ENCODE measurements at places on chromosomes 2 and 18. TPM values are rescaled to one million over a fixed set of nuclear protein-coding genes. Genes with fewer than 3 reads are reported as not detected.

- H3K27me3 ChIP-seq, result no peaks in the 10 kb centered on the region
- H3K36me3 ChIP-seq, result no peaks in the 10 kb centered on the region
- no peak overlapping the region for H3K27ac ChIP-seq
- no peak overlapping the region for H3K4me3 ChIP-seq
- H3K4me1 ChIP-seq, result peaks cover 26% of the 10 kb centered on the region
Measured at GRCh38 chr18:11862468-11863137, 11.4 kb downstream of the CHMP1B start.

- no peaks in the 10 kb centered on the region for H3K27me3 ChIP-seq
- H3K4me3 ChIP-seq, result no peak overlapping the region
- DNase-seq, result no peak
- no peaks in the 10 kb centered on the region for H3K36me3 ChIP-seq
- H3K4me1 ChIP-seq, result peaks cover 42% of the 10 kb centered on the region
- H3K27ac ChIP-seq, result no peak overlapping the region
Measured at GRCh38 chr2:137966043-137966442, 1.8 kb downstream of the HNMT start.

- no peaks in the 10 kb centered on the region for H3K27me3 ChIP-seq
- peaks cover 1% of the 10 kb centered on the region for H3K4me1 ChIP-seq
- DNase-seq, result no peak
- H3K27ac ChIP-seq, result no peak overlapping the region
Measured at GRCh38 chr2:45874344-45874743, 222.9 kb downstream of the PRKCE start.

- H3K4me1 ChIP-seq, result peaks cover 8% of the 10 kb centered on the region
- no peaks in the 10 kb centered on the region for H3K27me3 ChIP-seq
- peaks cover 11% of the 10 kb centered on the region for H3K36me3 ChIP-seq
- H3K27ac ChIP-seq, result no peak overlapping the region
Measured at GRCh38 chr2:30702694-30703093, 104.6 kb downstream of the CAPN13 start.

Gene CRYGC
- not detected for total RNA-seq

GRCh38 chr2:47917276-47917961 is 11.1 kb upstream of the FBXO11 start:
- no peak for DNase-seq
- no peak overlapping the region for H3K27ac ChIP-seq
- H3K4me3 ChIP-seq, result no peak overlapping the region
- H3K4me1 ChIP-seq, result no peaks in the 10 kb centered on the region
- H3K27me3 ChIP-seq, result no peaks in the 10 kb centered on the region

- peaks cover 19% of the 10 kb centered on the region for H3K4me1 ChIP-seq
- no peak for DNase-seq
- no peaks in the 10 kb centered on the region for H3K36me3 ChIP-seq
- no peaks in the 10 kb centered on the region for H3K27me3 ChIP-seq
- no peak overlapping the region for H3K4me3 ChIP-seq
Measured at GRCh38 chr18:30177056-30177455, 865.5 kb downstream of the DSC3 start.

- DNase-seq, result no peak
- H3K4me1 ChIP-seq, result no peaks in the 10 kb centered on the region
- no peak overlapping the region for H3K27ac ChIP-seq
- no peaks in the 10 kb centered on the region for H3K36me3 ChIP-seq
- no peaks in the 10 kb centered on the region for H3K27me3 ChIP-seq
Measured at GRCh38 chr2:136049991-136050920, 64.8 kb upstream of the DARS1 start.

Gene KIF1A
- 60.0 TPM for total RNA-seq

Gene BMP10
- total RNA-seq, result not detected

- no peak for DNase-seq
- H3K36me3 ChIP-seq, result no peaks in the 10 kb centered on the region
- no peak overlapping the region for H3K27ac ChIP-seq
- H3K4me3 ChIP-seq, result no peak overlapping the region
- H3K4me1 ChIP-seq, result no peaks in the 10 kb centered on the region
Measured at GRCh38 chr2:194105358-194105757, 1551.7 kb upstream of the SLC39A10 start.

Gene IL36A
- total RNA-seq, result not detected

DNA sequence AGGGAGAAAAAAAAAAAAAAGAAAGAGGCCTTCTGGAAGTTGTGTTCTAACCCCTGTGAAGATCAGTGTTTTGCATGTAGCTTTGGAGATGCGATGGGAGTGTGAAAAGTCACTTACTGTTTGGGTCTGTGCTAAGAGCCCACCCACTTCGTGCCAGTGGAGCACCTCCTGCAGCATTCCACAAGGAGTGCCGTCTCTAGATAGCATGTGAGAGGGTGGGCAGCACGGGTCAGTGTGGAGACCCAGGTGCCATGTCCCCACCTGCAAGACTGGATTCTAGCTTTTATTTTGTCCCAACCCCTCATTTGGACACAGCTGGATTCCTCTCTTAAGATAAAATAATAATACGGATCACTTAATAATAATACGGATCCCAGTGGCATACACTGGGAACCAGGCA is 12.5 kb upstream of the TMEM185B start:
- H3K27me3 ChIP-seq, result no peaks in the 10 kb centered on the region
- peaks cover 23% of the 10 kb centered on the region for H3K4me1 ChIP-seq
- DNase-seq, result no peak

- DNase-seq, result no peak
- no peaks in the 10 kb centered on the region for H3K36me3 ChIP-seq
- no peaks in the 10 kb centered on the region for H3K27me3 ChIP-seq
Measured at GRCh38 chr2:211879323-211879722, 659.3 kb downstream of the ERBB4 start.

DNA sequence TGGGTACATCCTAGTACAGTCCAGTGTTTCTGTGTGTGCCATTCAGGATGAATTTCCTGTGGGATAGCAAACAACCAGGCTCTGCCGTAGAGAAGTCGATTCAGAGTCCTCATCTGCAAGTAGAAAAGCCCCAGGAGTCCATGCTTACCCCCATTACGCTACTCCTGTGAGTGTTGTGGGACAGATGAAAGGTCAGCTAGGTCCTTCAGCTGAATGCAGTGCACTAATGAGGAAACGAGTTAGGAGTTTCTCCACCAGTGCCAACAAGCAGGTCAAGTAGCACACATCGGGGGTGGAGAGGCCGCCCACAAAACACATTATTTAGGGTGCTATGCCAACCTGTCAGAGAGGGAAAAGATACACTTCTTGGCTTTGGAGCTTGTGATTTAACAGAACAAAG is 2.5 kb upstream of the GPR39 start:
- no peak overlapping the region for H3K4me3 ChIP-seq
- H3K27me3 ChIP-seq, result peaks cover 32% of the 10 kb centered on the region
- no peak for DNase-seq
- H3K4me1 ChIP-seq, result peaks cover 16% of the 10 kb centered on the region

- DNase-seq, result no peak
- H3K27me3 ChIP-seq, result peaks cover 81% of the 10 kb centered on the region
- peaks cover 6% of the 10 kb centered on the region for H3K36me3 ChIP-seq
- H3K4me1 ChIP-seq, result peaks cover 6% of the 10 kb centered on the region
Measured at GRCh38 chr2:176157499-176158185, 535 bp downstream of the HOXD3 start.

DNA sequence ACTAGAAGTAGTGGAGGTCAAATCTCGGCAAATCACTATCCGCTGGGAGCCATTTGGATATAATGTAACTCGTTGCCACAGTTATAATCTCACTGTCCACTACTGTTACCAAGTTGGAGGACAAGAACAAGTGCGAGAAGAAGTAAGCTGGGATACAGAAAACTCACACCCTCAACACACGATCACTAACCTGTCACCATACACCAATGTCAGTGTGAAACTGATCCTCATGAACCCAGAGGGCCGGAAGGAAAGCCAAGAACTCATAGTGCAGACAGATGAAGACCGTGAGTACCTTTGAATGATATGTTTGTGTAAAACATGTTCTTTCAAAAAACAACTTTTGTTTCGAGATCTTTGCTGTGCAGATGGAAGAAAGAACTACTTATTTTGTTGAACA is 502.6 kb downstream of the PTPRM start:
- DNase-seq, result no peak
- no peak overlapping the region for H3K4me3 ChIP-seq
- peaks cover 9% of the 10 kb centered on the region for H3K4me1 ChIP-seq
- H3K36me3 ChIP-seq, result peaks cover 11% of the 10 kb centered on the region
- H3K27me3 ChIP-seq, result no peaks in the 10 kb centered on the region

Gene RALBP1
- 50.8 TPM for total RNA-seq

DNA sequence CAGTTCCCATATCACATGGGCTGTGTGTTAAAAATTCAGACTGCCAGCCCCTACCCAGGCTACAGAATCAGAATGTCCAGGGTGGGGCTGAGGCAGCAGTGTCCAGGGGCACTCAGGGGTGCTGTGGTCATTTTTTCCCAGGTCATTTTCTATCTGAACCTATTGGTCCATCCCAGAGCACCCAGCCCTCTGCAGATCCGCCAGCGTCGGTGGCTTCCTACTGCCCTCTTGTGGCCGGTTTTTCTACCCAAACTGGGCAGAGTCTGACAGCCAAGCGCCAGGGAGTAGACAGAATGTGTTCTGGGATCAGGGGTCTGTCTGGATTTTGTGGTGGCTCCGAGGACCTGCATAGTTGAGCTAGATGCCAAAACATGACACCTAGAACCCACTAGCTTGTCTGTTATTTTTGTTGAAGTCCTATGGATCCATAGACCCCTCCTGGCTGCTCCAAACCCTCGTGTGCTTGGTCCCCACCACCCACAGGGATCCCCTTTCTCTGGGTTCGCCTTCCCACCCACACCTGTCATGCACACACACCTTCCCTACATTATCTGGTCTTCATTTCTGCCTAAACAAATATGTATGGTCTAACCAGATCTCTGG is 34.1 kb upstream of the RMDN2 start:
- H3K27ac ChIP-seq, result no peak overlapping the region
- H3K4me1 ChIP-seq, result peaks cover 53% of the 10 kb centered on the region
- DNase-seq, result no peak
- H3K36me3 ChIP-seq, result no peaks in the 10 kb centered on the region

DNA sequence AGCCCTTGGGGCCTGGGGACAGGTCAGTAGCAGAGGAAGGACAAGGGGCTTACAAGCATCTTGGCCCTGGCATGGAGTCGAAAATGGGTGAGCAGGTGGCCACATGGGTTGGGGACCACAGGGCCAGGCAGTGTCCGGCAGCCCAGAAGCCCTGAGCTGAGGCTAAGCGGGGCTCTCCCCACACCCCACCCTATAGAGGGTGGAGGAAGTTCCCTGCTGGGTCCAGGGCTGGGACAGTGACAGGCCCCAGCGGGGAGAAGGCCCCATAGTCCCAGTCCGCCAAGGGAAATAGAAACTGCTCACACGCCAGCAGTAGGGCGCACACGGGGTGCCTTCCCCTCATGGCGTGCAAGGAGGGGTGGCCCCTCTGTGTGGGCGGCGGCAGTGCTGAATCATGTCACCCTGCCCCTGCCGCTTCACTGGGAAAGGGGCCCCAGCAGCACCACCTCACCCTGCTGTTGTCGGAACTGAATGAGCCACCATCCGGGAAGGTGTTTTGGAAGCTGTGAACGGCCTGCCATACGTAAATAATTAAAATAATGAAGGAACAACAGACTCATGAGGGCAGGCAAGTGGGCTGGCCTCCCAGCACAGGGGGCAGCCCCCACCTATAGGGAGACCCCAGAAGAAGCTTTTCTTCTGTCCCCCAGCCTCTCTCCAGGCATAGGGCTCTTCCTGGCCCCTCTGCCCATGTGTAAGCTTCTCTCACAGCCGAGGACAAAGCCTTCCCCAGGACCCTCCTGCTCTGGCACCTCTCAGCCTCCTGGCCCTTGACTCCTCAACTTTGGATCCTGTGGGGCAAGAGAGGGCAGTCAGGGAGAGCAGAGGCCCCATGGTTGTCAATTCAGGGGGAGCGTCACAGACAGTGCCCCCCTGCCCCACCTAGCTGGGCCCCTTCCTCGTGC is 12.7 kb upstream of the DUSP2 start:
- H3K4me3 ChIP-seq, result no peak overlapping the region
- H3K27ac ChIP-seq, result no peak overlapping the region
- peaks cover 8% of the 10 kb centered on the region for H3K27me3 ChIP-seq

DNA sequence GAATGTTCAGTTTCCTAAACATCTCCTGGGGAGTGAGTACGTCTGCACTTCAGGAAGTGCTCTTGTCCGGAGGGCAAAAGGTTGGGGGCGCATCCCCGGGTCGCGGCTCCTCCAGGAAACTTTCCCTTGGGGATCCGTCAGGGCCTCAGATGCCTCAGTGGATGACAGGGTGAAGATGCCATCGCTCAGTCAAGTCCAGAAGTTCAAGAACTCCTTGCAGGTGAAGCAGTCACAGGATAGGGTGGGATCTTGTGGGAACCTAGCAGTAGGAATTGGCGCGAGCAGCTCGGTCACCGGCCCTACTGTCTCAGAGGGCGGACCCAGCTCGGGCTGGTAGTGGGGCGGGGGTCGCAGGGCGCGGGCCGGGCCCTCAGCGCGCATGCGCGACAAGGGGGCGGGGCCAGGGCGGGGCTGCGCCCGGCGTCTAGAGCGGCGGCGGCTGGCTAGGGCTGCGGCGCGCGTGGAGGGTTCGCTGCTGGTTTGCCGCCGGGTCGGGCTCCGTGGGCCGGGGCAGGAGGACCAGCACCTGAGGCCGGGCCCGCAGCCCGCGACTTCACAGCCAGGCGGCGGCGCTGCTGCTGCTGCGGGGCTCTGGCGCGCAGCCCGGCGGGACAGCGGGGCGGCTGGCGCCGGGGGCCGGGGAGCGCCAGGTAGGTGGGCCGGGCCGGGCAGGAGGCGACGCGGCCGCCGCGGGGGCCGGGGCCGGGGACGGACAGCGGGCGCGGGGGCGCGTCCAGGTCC is at the start of gene INPP4A:
INPP4A (plus strand) TSS at position 423 of the 741 bp plus-strand sequence. CDS start 75,191 bp downstream, outside the sequence.
- peaks cover 5% of the 10 kb centered on the region for H3K27me3 ChIP-seq
- DNase-seq, result no peak
- peak within 1 kb of the TSS; percentile 86 for H3K27ac ChIP-seq
- H3K4me1 ChIP-seq, result peaks cover 22% of the 10 kb centered on the region
- peak within 1 kb of the TSS; percentile 90 for H3K4me3 ChIP-seq

All from chondrocyte (in vitro differentiated cells).